Astrocyte of the spinal cord (primary cell): ENCODE measurements at places on chromosomes 1 and 21.
A peak's percentile ranks its signal among the peaks of the same experiment; 100 is the strongest.

DNA sequence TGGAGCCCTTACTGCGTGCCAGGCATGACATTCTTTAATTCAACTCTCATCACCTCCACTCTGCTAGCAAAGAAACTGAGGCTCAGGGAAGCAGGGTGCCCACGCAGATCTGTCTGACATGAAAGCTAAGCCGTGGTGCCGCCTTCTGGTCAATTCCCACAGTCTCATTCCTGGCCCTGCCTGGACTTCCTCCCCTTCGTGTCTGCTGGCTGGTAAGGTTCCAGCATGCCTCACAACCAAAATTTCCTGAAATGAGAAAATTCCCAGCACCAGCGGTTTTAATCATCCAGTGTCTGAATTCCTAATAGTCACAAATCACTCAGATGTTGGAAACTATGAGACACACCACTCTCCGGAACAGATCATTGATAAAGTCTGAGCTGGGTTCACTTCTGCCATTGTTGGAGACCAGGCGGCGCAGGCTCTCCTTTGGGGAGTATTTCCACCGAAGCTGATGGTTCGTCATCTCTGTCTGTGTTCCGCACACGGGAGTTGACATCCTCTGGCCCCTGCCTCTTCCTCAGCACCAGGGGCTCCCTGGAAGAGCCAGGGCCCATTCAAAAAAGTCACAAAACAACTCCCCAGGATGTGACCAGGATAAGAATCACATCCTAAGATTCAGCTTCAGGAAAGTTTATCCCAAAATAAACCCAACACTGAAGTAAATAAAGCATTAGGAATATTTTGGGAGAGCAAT is 167.7 kb downstream of the PLPP3 start:
- no peak for DNase-seq

DNA sequence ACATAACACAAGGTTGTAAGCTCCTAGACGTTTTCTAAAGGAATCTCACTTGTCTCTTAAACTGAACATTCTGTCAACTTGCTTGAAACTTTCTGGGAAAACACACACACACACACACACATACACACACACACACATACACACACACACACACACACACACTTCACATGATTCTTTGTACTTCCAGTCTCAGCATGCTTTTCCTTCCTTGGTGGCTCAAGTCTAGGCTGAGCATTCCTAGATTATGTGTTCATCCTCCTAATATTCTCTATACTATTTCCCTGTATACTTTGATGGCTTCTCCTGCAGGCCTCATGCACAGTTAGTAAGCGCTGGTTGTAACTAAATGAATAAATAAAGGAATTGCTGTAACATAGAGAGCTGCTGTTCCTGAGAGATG is 372.1 kb downstream of the PTPRC start:
- peak; percentile 68 for DNase-seq

DNA sequence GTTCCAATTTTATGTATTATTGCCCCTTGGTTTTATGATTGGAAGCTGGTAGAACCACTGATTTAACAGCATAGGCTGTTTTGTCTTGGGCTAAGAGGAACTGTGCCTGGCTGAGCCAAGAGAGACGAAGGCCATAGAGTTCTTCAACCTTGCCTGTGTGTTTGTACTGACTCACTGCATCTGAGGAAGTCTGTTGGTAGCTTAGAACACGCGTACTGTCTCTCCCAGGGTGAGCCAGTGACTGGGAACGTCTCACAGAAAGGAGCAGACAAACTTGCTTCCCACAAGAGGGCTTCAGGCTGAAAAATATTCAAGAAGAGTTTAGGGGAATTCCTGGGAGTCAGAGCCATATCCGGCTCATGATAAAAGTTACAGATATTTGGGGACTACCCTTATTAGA is 14.9 kb downstream of the TMEM51 start:
- peak; percentile 91 for DNase-seq

- DNase-seq: no peak
Observed at GRCh38 chr1:27163093-27163492, 8.2 kb upstream of the SLC9A1 start.

DNA sequence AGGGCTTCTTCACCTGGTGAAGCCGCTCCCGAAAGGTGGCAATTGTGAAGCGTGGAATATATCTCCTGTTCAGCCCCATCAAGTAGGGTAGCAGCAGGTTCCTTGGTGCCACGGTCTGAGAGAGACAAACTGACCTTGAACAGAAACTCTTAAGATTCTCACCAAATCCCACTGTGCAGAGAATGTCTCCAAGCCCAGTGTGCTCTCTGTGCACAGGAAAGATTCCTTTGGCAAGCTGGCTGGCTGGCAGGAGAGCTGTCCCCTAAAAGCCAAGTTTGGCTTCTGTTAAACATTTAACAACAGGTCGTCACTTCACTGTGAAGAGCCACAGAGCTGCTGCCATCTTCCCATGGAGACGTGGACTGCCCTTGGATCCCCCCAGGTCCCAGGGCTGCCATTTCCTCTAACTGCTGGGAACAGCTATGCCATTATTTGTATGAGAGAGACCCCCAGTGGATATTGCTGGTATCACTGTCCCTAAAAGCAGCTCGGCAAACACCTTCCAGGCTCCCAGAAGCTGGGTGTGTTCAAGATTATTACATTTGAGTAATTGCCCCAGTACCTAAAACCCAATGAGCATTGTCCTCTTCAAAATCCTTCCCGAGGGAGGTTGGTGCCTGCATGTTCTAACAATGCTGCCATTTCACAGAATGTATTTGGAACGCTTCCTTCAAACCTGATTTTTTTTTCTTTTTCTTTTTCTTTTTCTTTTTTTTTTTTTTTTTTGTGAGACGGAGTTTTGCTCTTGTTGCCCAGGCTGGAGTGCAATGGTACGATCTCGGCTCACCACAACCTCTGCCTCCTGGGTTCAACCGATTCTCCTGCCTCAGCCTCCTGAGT is 71.8 kb downstream of the CD58 start:
- peak; percentile 69 for DNase-seq

GRCh38 chr1:66331658-66332547 is 202.1 kb upstream of the SGIP1 start:
- peak; percentile 88 for DNase-seq

- DNase-seq: no peak
Observed at GRCh38 chr1:32353431-32353830, 8.9 kb downstream of the FAM229A start.

DNA sequence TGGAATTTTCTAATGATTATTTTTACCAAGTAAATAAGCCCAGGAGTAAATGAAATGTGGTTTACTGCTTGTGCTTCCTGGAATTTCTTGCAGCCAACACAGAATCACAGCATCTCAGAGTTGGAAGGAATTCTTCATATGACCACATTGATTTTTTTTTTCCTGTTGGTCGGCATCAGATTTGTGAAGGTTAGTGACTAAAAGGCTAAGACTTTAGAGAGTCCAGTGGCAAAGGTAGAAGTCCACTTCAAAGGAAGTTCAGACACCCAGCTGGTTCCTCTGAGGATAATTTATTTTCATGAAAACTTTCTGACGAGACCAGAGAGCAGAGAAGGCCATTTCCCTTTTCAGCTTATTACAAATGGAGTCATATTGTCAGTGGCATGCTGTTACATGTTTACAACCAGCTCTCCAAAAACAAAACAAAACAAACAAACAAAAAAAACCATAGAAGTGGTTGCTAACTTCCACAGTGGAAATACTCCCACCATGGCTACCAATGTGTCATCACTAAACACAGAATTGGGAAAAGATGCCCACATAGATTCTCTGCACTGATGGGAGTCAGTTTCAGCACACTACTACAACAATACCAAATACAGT is 77.2 kb upstream of the CDC42BPA start:
- peak; percentile 56 for DNase-seq

DNA sequence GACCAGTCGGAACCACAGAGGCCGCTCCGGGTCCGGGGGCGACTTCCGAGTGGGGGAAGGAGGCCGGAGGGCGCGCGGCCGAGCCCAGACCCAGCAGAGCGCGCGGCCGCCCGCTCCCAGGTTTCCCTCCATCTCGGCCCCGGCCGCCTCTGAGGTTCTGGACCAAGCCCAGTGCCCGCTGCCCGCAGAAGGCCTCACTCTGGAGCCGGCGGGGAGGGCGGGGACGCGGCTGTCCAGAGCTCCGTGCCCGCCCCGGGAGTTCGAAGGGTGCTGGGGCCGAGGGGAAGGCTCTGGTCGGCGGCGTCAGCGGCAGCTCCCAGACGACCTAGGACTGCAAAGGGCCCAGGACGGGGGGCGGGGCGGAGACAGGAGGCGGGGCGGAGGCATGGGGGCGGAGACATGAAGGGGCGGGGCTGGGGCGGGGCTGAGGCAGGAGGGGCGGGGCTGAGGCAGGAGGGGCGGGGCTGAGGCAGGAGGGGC is 48.0 kb upstream of the SLC19A1 start:
- DNase-seq: peak; percentile 53

DNA sequence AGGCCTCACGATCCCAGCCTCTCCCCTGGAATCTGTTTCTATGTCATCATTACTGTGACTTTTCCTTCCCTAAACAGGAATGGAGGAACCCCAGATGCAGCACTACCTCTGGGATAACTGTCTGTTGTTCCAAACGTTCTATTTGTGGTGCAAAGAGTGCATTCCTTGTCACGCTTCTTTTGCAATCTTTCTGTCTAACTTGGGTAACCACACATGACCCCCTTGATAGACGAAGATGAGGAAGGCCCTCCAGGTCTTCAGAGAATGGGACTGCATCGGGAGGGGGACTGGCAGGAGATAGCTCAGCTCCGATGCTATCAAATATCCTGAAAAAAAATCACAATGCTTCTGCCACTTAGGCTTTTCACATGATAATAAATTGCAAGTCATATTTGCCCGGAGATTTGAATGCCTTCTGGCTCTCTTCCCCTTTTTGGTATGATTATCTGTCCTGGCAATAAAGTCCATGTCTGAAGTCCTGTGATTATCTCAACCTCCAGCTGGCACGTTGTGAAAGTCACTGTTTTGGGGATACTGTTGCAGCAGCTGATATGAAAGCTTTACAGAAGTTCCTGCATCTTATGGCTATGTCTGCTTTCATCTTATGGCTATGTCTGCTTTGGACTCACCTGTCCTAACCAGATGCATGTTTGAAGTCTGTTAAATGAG is 148.7 kb upstream of the LMO4 start:
- no peak for DNase-seq

DNA sequence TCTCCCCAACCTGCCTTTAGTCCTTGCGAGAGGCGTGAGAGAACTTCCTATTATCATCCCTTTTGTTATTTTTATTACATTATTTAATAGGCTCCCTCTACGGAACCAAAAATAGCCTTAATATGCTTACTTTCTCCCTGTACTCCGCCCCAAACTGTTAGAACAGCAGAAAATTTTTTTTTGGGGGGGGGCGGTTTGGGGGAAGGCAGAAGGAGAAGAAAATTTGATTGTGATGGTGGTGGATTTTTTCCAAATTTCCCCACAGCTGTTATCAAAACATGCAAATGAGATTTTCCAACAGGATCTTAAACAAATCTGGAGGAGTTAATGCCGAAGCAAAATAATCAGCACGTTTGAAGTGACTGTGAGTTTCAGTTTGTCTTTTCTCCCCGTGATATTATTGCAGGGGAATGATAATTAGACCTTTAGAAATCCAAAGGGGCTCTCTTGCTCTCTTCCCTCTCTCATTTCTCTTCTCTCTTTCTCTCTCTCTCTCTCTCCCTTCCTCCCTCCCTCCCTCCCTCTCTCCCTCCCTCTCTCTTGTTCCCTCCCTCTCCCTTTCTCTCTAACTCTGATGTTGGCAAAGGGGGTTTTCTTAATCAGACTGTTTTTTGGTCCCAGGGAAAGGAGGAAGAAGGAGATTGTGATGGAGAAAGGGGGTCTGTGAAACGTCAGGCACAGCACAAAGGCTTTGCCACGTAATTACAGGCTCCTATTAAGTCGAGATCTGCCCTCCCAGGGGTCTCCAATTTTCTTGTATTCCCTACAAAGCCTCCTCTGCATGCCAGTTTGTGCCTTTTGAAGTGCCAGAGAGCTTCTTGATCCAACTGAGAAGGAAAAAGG is 1.1 kb upstream of the PRRX1 start:
- DNase-seq: peak; percentile 63

DNA sequence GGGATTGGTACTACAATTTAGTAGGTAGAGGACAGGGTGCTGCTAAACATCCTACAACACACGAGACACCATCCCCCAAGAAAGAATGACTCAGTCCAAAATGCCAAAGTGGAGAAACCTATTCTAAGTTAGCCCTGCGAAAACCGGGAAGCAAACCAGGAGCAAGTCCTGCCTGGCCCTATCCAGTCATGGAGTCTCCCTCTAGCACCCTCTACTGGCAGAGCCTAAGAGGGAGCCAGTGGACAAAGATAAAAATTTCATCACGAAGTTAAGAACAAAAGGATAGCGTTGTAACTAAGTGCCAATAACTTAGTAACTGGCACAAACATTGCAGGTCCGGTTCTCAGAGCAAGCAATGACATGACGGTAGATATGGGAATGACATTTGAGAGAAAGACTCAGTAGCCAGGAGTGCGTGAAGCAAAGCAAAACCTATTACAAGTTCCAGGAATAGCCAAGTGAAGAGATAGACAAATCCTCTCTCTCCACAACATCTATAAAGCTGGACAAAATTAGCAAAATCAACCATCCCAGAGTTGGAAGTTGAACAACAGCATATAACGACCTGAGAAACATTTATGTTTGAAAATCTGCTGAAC is 383.5 kb downstream of the OMA1 start:
- peak; percentile 63 for DNase-seq

GRCh38 chr1:65317866-65318653 is 8.7 kb downstream of the DNAJC6 start:
- no peak for DNase-seq

GRCh38 chr1:88376421-88376820 is 307.7 kb upstream of the PKN2 start:
- no peak for DNase-seq

- peak; percentile 91 for DNase-seq
Observed at GRCh38 chr1:94020764-94021579, 100.0 kb downstream of the ABCA4 start.

DNA sequence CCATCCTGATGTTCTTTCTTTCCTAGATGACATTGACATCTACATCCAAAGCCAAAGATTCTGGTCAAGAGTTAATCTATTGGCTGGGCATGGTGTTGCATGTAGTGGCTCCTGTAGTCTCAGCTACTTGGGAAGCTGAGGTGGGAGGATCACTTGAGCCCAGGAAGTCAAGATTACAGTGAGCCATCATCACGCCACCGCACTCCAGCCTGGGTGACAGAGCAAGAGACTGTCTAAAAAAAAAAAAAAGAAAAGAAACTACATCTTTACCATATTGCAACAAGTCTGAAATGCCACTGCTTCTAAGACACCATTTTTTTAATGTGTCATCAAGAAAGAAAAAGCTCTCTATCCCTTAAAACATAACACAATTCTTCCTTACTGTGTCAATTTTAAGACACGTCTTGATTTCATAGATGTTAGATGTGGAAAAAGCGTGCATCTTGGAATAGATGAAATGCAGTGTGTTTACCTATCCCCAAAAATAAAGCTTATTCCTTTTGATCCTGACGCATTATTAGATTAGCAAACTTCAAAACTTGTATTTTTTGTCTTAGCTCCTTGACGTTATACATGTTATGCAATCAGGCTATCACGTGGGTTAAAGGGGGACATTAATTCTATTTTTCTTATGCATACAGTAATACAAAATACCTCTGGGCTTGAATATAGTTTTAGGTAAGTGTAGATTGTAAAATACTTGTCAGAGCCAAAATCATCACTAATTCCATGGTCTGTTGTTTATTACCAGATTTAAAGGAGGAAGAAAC is 46.3 kb downstream of the ELAPOR1 start:
- no peak for DNase-seq
